ENCODE measurements at places on chromosomes 5 and 9.

DNA sequence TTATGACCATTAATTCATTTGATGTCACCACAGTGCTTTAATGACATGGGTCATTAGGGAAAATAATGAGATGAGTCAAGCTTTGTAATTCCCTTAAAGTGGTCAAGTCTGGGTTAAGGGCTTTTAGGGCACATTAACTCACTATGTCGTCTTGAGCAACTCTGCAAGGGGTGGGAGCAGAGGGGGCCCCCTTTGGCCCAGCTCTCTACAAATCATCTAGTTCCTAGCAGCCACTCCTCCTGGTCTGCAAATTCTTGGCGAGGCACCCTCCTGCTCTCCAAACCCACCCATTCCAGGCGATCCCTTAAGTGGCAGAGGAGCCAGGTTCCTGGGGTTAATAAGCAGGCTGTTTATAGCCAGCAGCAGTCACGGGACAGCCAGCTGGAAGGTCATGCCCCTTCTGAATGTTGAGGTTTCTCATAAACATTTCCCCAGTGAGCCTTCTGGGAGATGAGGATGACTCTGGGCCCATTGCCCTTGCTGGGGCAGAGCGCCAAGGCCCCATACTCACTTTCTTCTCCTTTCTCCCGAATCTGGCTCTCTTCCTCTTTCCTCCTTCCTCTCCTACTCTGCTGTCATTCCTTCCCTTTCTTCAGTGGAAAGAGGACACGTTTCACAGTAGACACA lies 14.3 kb upstream of the GPX3 start:
- peak; percentile 47 for DNase-seq

GRCh38 chr5:149153751-149154610 lies 12.7 kb downstream of the ABLIM3 start:
- peak; percentile 74 for DNase-seq

GRCh38 chr5:50420343-50420935 lies 20.6 kb downstream of the EMB start:
- no peak for DNase-seq

DNA sequence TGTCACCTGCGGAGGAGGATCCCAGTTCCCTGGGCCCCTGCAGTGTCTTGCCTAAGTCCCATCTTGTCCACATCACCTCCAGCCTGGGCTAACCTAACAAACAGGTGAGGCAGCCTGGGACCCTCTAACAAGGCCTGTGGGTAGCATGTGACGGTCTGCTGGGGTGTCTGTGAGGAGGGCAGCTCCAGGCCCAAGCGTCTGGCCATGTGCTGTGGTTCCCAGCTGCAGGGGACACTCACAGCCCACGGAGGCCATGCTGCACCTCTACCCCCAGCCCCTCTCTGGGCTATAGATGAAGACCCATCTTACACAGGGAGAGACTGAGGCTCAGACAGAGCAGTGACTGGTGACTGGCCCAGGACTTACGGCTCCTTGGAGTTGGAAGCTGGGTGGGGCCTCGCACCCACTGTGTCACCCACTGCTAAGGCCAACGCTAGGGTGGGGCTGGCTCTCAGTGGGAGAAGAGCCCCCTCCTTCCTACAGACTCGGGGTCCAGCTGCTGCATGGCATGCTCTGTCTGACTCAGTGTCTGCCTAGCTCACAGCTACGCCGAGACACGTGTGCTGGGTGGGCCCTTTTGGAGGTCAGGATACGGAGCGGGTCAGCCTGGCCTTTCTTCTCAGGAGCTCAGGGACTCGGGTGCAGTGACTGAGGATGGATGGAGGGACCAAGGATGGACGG lies 40.8 kb upstream of the RNF130 start:
- no peak for DNase-seq

- DNase-seq = no peak
Observed at GRCh38 chr9:134466869-134467616, 140.8 kb downstream of the RXRA start.

DNA sequence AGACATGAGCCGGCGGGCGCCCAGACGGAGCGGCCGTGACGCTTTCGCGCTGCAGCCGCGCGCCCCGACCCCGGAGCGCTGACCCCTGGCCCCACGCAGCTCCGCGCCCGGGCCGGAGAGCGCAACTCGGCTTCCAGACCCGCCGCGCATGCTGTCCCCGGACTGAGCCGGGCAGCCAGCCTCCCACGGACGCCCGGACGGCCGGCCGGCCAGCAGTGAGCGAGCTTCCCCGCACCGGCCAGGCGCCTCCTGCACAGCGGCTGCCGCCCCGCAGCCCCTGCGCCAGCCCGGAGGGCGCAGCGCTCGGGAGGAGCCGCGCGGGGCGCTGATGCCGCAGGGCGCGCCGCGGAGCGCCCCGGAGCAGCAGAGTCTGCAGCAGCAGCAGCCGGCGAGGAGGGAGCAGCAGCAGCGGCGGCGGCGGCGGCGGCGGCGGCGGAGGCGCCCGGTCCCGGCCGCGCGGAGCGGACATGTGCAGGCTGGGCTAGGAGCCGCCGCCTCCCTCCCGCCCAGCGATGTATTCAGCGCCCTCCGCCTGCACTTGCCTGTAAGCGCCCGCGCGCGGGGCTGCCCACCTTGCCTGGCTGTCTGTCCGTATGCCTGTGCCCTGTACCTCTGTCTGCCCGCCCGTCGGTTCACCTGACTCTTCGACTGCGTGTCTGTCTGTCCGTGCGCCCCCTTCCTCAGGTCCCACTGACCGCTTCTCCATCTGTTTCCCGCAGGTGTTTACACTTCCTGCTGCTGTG lies 412 bp downstream of the FGF18 start:
- DNase-seq = no peak

DNA sequence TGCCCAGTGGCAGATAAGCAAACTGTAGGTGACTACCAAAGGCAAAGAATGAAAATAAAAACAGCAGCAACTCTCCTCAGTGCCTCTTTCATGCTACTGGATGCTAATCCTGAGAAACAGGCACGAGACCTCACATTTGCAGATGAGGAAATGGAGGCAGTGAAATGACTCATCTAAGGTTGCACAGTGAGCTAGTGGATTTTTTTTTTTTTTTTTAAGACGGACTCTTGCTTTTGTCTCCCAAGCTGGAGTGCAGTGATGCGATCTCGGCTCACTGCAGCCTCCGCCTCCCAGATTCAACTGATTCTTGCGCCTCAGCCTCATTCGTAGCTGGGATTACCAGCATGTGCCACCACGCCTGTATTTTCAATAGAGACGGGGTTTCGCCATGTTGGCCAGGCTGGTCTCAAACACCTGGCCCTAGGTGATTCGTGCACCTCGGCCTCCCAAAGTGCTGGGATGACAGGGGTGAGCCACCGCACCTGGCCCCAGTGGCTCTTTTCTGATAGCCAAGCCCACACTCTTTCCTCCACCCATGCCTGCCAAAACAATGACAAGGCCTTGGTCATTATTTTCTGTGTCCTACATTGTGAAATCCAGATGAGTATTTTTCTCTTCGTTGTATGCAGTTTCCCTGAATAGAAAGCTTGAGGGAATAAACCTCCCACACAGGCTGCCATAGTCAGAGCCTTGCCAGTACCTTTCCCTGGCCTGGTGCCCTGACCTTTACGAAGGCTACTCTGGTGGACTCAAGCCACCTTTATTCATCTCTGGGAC lies 19.2 kb downstream of the DOCK2 start:
- peak; percentile 30 for DNase-seq

DNA sequence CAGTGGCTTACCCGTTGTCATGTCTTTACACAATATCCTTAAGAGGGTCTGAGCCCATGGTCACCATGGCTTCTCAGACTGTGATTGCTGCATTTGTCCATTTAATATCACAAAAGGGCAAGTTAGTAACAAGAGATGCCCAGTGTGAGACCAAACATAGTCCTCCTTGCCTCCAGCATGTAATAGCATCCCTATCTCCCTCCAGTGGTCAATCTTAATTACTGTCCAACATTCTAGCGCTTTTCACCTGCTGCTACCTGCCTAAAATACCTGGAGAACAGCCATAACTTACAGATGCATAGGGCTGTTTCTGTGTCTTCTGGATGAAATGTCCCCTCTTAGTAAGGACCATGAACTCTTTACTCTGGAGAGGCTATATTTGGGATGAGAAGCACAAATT lies 267.2 kb upstream of the DAB2 start:
- DNase-seq = no peak

- DNase-seq = peak; percentile 74
Observed at GRCh38 chr5:19322716-19323485, 665.1 kb downstream of the CDH18 start.

DNA sequence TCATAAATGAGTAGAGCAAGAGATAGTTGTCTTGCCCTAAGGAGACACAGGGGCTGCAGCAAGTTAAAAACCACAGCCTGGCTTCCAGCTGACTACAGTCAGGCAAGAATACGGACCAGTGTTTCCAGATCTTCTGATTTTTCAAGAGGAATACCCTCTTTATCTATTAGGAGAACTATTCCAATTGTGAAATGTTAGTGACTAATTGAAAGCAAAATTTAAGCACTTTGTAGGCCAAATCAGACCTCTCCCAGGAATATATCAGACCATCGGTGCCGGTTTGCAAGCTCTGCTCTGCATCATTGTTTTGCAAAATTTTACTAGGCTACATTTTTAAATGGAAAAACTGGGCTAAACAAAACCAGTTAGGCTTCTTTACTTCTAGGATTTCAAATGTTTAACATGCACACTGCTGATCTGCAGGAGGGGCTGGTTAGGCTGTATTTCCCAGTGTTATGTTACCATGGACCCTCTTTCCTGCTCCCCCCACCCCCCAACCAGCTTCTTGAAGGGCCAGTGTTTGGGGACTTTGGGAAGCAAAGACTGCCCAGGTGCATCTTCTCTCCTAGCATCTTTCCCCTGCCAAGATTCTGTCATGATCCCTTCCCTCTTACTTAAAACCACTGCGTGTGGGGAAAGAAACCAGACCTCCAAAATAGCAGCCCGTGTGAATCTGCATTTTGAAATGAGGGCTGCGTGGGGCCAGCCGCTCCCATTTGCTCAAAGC lies 1.1 kb upstream of the ARSI start:
- no peak for DNase-seq

- DNase-seq = no peak
Observed at GRCh38 chr5:109701252-109701651, 11.5 kb downstream of the MAN2A1 start.

DNA sequence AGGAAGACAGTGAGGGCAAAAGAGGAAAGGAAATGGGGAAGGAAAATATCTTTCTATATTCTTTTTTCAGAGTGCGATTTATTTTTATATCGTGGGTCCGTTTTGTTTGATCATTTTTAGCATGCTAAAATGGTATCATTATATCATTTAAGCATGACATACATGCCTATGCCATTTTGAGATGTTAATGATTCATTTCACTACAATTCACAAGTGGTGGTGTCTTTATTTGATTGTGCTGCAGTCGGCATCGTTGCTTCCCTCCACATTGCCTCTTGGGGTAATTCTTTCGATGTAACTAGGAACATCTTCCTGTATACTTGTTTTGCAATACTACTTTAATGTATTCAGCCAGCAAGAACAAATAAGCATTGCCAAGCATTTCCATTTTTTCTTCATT lies 145.2 kb downstream of the CFAP90 start:
- no peak for DNase-seq

GRCh38 chr9:130264414-130265350 lies 878 bp upstream of the HMCN2 start:
- DNase-seq = no peak

DNA sequence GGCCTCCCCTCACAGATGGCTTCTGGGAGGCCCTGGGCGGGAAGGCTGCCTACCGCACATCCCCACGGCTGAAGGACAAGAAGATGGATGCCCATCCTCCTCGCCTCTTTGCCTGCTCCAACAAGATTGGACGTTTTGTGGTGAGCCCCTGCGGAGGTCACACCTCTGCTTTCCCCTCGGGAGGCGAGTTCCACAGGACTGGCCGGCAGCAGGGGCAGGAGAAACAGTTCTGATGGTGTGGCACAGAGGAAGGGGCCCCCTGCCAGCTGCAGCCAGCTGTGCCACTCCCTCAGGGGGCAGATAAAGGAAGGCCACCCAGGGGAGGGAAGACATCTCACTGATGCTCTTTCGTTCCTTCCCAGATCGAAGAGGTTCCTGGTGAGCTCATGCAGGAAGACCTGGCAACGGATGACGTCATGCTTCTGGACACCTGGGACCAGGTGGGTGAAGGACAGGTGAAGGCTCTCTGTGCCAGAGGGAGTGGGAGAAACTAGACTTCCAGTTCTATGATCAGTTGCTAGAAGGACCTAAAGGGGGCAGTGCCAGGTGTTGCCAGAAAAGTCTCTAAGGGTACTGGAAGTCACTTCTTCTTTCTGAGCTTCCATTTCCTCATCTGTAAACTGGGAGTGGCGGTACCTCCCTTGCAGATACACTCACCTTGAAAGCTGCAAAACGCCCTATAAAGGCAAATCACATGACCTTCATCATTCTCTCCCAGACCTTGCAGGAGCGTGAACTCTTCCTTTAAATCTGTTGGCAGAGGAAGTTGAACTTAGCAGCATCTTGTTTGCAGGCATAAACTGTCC lies 41.0 kb downstream of the STOM start:
- DNase-seq = no peak

DNA sequence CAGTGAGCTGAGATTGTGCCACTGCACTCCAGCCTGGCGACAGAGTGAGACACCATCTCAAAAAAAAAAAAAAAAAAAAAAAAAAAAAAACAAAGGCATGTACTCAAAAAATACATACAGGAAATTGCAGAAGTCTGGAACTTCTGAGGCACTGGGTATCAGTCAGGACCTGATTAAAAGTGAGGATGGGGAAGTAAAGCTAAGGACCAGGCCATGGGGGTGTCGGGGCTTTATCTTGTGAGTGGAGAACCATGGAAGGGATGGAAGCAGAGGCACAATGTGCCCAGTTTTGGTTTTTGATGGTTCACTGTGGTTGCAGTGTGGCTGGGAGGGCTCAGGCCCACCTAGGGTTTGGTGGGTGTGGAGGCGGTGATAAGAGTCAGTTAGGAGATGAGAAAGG lies 212.7 kb upstream of the PIK3R1 start:
- no peak for DNase-seq

DNA sequence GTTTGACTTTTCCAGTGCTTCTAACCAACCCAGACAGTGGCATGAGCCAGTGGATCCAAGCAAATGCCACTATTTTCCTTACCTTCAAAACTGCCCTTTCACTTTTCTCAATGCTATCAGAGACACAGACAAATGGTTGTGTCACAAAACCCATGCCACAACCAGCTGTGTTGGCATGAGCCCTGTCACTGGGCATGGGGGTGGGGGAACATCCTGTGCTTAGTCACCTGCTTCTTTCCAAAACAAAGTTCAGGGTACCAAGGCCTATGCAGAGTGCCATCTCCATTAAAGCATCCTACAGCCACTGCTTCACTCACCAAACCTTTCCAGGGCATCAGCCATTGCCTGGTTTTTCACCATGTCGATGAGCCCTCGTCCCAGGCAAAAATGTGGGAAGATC lies 30.1 kb downstream of the NIPSNAP3B start:
- no peak for DNase-seq

DNA sequence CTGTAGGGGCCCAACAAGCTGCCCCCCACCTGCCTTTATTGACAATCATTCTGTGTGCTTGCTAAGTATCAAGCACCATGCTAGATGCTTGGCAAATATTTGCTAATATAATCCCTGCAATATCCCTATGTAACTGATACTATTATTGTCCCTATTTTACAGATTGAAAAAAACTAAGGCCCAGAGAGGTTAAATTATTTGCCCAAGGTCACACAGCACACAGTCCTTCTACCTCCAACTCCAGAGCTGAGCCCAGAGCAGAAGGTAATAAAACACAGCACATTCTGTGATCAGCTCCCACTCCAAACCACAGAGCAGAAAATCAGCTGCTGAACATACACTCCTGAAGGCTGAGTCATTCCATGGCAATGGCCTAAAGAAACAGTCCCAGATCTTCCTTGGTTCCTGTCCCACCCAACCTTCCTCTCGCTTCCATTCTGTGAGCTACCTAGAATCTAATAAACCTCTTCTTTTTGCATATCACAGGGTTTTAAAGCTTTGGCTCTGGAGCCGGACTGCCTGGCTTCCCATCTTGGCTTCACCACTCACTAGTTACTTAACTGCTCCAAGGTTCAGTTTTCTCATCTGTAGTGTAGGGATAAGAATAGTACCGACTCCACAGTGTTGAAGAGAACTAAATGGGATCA lies 66.7 kb upstream of the ADRA1B start:
- peak; percentile 81 for DNase-seq
